ENCODE measurements at places on chromosomes 6 and 20. TPM values are rescaled to one million over a fixed set of nuclear protein-coding genes. Genes with fewer than 3 reads are reported as not detected.

The STMND1 gene
- not detected for total RNA-seq

The GRM1 gene
- total RNA-seq = 0.29 TPM

The TSHZ2 gene
- 27.9 TPM for total RNA-seq

The HNF4A gene
- not detected for total RNA-seq

The AIF1 gene
- 8.1 TPM for total RNA-seq

- H3K4me1 ChIP-seq = peaks cover 11% of the 10 kb centered on the region
- H3K27me3 ChIP-seq = no peaks in the 10 kb centered on the region
- DNase-seq = no peak
- H3K4me3 ChIP-seq = no peak overlapping the region
- H3K27ac ChIP-seq = no peak overlapping the region
Measured at GRCh38 chr6:149567945-149568585, 1.9 kb downstream of the GINM1 start.

DNA sequence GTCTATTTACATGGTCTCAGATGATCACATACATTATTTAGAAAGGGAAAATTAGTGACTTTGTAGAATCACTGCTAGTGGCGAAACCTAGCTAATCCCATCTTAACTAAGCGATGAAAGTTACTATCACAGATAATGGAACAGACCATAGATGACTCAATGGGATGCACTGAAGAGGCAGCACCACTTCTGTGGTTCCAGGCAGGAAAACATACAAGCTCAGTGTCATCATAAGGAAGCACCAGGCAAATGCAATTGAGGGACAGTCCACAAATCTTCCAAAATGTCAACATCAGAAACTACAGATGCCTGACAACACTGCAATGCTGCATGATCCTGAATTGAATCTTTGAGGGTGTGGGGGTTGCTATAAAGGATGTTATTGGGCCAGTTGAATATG lies 15.9 kb upstream of the SNAI1 start:
- DNase-seq = no peak
- H3K27me3 ChIP-seq = no peaks in the 10 kb centered on the region
- no peaks in the 10 kb centered on the region for H3K4me1 ChIP-seq
- H3K4me3 ChIP-seq = no peak overlapping the region
- H3K36me3 ChIP-seq = no peaks in the 10 kb centered on the region
- no peak overlapping the region for H3K27ac ChIP-seq

DNA sequence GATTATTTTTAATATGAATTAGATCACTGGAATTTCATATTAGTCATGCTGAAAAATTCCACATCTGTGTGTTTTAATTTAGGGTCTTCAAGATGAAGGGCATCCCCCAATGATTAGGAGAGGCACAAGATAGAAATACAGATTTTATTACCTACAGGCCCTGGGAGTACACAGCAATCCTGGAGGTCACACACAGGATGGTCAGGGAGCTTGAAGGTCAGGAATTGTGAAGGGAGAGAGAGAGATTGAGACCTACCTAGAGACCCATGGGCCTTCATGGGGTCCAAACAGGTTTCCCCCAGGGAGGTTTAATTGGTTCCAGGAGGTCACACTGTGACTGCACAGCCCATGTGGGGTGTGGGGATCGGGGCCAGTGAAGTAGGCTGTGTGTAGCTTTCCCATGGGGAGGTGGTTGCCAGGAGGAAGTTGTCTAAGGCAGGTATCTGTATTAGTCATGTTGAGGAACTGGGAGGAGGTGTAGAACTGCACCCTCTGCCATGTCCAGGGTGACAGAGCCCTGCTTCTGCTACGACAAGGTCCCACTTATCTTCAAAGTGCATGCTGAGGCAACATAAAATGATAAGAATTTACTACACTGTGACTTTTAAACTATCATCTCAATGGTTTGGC lies 18.3 kb downstream of the SNX9 start:
- DNase-seq = no peak
- H3K4me3 ChIP-seq = no peak overlapping the region
- no peaks in the 10 kb centered on the region for H3K36me3 ChIP-seq
- H3K27ac ChIP-seq = no peak overlapping the region

DNA sequence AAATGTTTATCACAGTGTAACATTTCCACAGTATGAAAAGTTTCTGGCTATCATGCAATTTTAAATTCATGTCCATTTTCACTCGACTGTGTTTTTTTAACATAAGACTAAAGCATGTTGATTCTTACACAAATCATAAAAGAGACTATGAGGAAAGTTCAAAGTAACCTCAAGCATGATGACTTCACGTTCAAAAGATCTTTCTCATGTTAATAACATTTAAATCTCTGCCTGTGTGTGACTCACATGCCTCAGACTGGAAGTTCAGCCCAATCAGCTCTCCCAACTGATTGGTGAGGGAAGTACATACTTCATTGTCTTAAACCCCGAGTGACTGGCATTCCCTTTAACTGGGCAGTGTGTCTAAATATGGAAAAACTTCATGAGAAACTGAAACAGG lies 37.4 kb downstream of the ATXN1 start:
- no peak overlapping the region for H3K4me3 ChIP-seq
- no peak for DNase-seq
- no peaks in the 10 kb centered on the region for H3K27me3 ChIP-seq
- H3K36me3 ChIP-seq = no peaks in the 10 kb centered on the region

GRCh38 chr6:73879501-73880293 lies 183.7 kb downstream of the CD109 start:
- DNase-seq = no peak
- no peaks in the 10 kb centered on the region for H3K4me1 ChIP-seq
- H3K36me3 ChIP-seq = no peaks in the 10 kb centered on the region
- no peak overlapping the region for H3K27ac ChIP-seq
- no peaks in the 10 kb centered on the region for H3K27me3 ChIP-seq

DNA sequence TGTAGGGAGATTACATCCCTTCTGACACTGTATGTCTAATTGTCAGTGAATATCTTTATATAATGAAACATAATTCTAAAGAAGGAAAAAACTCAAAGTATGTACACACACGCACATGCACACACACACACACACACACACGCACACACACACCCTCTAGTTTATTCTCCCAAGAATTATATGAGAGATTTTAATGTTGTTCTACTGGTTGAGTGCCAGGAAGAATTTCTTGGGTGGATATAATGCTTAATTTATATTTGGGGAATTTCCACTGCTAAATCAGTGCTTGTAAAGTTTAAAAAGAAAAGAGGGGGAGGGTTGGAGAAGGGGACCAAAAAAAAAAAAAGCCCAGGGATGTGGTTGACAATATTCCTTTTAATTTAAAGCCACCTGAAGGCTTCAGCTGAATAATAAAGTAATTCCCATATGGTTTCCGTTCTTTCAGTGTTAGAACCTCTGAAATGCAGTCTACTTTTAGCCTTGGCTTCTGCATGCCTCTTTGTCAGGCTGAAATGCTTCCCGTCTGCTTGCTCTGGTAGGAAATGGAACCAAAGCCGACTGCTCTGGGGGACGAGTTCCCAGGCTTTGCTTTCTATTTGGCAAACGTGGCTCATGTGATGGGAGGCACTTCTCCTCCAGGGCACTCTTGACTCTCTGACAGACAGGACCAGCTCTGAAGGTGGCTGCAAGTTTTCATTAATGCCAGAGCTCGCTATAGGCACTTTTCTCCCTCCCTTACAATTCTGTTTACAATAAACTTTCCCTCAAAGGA lies 225.4 kb downstream of the PRL start:
- no peaks in the 10 kb centered on the region for H3K27me3 ChIP-seq
- H3K4me3 ChIP-seq = no peak overlapping the region
- H3K36me3 ChIP-seq = no peaks in the 10 kb centered on the region
- peak; percentile 47 for DNase-seq
- peaks cover 20% of the 10 kb centered on the region for H3K4me1 ChIP-seq

GRCh38 chr20:36313476-36313875 lies 7.3 kb downstream of the DLGAP4 start:
- no peaks in the 10 kb centered on the region for H3K4me1 ChIP-seq
- no peak overlapping the region for H3K4me3 ChIP-seq
- H3K36me3 ChIP-seq = no peaks in the 10 kb centered on the region
- H3K27me3 ChIP-seq = no peaks in the 10 kb centered on the region
- no peak overlapping the region for H3K27ac ChIP-seq

GRCh38 chr6:44161997-44162338 lies 3.3 kb downstream of the CAPN11 start:
- H3K36me3 ChIP-seq = no peaks in the 10 kb centered on the region
- no peaks in the 10 kb centered on the region for H3K4me1 ChIP-seq
- no peak for DNase-seq
- no peaks in the 10 kb centered on the region for H3K27me3 ChIP-seq

- no peak overlapping the region for H3K4me3 ChIP-seq
- H3K27ac ChIP-seq = no peak overlapping the region
- no peaks in the 10 kb centered on the region for H3K27me3 ChIP-seq
- H3K36me3 ChIP-seq = no peaks in the 10 kb centered on the region
Measured at GRCh38 chr6:96823743-96824142, 13.5 kb downstream of the GPR63 start.

DNA sequence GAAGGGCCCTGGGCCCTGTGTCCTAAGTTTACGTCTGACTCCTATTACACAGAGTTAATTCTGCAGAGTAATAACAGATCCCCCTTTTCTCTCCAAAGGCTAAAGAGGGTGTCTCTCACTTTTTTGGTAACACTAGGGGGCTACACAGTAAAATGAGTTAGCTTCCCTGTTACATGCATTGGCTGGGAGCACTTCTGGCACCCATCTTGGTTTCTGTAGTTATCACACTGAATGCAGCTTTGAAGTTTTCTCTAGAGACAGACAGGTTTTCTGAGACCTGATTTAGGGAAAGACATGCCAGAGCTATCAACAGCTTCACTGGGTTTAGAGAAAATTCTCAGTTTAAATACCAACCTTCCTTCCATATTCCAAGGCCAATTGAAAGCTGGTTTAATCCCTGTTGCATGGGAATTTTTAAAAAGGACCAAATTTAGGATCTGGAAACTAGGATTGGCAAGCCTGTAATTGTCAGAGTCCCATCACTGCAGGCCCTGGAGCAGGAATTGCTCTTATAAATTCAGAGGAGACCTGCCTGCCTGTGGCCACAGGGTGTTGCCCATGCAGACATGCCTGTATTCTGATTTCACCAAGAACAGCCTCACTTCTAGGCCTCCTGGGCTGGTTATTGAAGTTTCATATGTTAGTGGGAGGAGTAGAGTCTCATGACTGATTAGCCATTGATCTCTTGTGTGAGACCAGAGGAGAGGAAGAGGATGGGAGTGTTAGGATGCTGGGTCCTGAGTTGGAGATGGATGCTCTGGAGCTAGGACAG lies 29.4 kb downstream of the RNF8 start:
- H3K27me3 ChIP-seq = no peaks in the 10 kb centered on the region
- H3K36me3 ChIP-seq = peaks cover 2% of the 10 kb centered on the region
- no peak overlapping the region for H3K4me3 ChIP-seq
- DNase-seq = no peak

- no peaks in the 10 kb centered on the region for H3K27me3 ChIP-seq
- DNase-seq = no peak
- no peak overlapping the region for H3K4me3 ChIP-seq
- no peaks in the 10 kb centered on the region for H3K4me1 ChIP-seq
Measured at GRCh38 chr6:144786825-144787224, 501.7 kb downstream of the UTRN start.

DNA sequence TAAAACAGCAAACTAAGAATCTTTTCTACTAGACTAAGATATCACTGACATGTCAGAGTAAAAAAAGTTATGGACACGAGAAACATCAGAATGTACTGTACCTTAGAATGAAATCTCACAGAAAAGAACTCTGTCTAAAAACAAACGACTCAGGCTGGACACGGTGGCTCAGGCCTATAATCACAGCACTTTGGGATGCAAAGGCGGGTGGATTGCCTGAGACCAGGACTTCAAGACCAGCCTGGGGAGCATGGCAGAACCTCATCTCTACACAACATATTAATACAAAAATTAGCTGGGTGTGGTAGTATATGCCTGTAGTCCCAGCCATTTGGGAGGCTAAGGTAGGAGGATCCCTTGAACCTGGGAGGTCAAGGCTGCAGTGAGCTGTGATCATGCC lies 122.6 kb downstream of the PRND start:
- DNase-seq = no peak
- H3K4me1 ChIP-seq = no peaks in the 10 kb centered on the region
- no peaks in the 10 kb centered on the region for H3K36me3 ChIP-seq
- no peak overlapping the region for H3K27ac ChIP-seq

DNA sequence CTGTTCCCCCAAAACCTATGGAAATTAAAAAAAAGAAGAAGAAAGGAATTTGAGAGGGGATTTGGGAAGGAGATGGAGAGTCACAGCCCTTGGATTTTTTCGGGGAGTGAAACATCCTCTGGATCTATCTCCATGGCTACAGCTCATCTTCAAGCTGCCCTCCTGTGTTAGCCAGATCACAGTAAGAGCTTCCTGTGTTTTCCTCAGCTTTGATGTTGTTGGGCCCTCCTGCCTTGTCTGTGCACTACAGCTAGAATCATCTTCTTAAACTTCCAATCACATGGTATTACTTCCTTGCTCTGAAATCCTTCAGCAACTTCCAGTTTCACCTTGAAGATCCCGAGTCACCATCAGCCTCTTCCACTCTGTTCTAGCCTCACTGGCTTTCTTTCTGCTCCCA lies 207.8 kb upstream of the ZFP64 start:
- H3K36me3 ChIP-seq = no peaks in the 10 kb centered on the region
- H3K4me1 ChIP-seq = no peaks in the 10 kb centered on the region
- no peaks in the 10 kb centered on the region for H3K27me3 ChIP-seq
- no peak overlapping the region for H3K4me3 ChIP-seq
- H3K27ac ChIP-seq = no peak overlapping the region

GRCh38 chr20:33693741-33694638 lies 7.8 kb upstream of the E2F1 start:
- H3K4me1 ChIP-seq = peaks cover 17% of the 10 kb centered on the region
- no peak overlapping the region for H3K4me3 ChIP-seq
- peak overlapping the region; percentile 68 for H3K27ac ChIP-seq
- H3K27me3 ChIP-seq = no peaks in the 10 kb centered on the region
- H3K36me3 ChIP-seq = no peaks in the 10 kb centered on the region

DNA sequence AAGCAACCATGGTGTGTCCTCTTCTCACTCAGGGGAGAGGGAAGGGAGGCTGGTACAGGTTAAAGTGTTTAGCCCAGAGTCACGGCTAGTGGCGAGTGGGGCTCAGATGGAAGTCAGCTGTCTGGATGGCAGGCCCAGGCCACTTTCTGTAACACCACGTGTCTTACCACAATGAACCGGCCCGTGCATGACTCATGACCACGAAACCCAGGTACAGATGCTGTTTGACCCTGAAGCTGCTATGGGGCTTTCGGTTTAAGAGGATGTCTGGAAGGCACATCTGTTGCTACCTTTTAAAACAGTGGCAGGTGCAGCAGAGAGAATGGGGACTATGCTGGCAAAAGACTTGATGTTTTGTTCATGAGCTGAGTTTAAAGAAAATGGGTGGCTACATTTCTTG lies 36.5 kb upstream of the MPC1 start:
- H3K27ac ChIP-seq = no peak overlapping the region
- H3K27me3 ChIP-seq = no peaks in the 10 kb centered on the region
- no peak for DNase-seq
- H3K36me3 ChIP-seq = peaks cover 14% of the 10 kb centered on the region
- no peaks in the 10 kb centered on the region for H3K4me1 ChIP-seq

- H3K36me3 ChIP-seq = no peaks in the 10 kb centered on the region
- DNase-seq = no peak
- H3K4me1 ChIP-seq = no peaks in the 10 kb centered on the region
- H3K27me3 ChIP-seq = no peaks in the 10 kb centered on the region
- no peak overlapping the region for H3K27ac ChIP-seq
- no peak overlapping the region for H3K4me3 ChIP-seq
Measured at GRCh38 chr6:99668036-99668705, 61.5 kb downstream of the PRDM13 start.

GRCh38 chr6:83429857-83430610 lies 817 bp downstream of the ME1 start:
- no peaks in the 10 kb centered on the region for H3K27me3 ChIP-seq
- DNase-seq = peak; percentile 71
- H3K36me3 ChIP-seq = no peaks in the 10 kb centered on the region
- peaks cover 6% of the 10 kb centered on the region for H3K4me1 ChIP-seq

- H3K36me3 ChIP-seq = no peaks in the 10 kb centered on the region
- H3K4me1 ChIP-seq = no peaks in the 10 kb centered on the region
- no peak overlapping the region for H3K4me3 ChIP-seq
- H3K27ac ChIP-seq = no peak overlapping the region
- no peaks in the 10 kb centered on the region for H3K27me3 ChIP-seq
Measured at GRCh38 chr6:44606504-44606903, 219.0 kb downstream of the CDC5L start.

Measured in thyroid gland (tissue), 4 donors.